ENCODE measurements at places on chromosomes 5 and 9. TPM values are rescaled to one million over a fixed set of nuclear protein-coding genes. Genes with fewer than 3 reads are reported as not detected.

SLC22A5 gene
- polyA plus RNA-seq, result 2.9 TPM

MUSK gene
- not detected for polyA plus RNA-seq

LCN1 gene
- polyA plus RNA-seq, result not detected

PCDHA10 gene
- polyA plus RNA-seq, result not detected

ZBED3 gene
- 0.39 TPM for polyA plus RNA-seq

All from naive B cell (primary cell).